KG1 (cell line): ENCODE measurements at places on chromosomes 16 and 17.

GRCh38 chr17:33651686-33652085, 358.6 kb upstream of the ASIC2 start:
- DNase-seq = no peak

DNA sequence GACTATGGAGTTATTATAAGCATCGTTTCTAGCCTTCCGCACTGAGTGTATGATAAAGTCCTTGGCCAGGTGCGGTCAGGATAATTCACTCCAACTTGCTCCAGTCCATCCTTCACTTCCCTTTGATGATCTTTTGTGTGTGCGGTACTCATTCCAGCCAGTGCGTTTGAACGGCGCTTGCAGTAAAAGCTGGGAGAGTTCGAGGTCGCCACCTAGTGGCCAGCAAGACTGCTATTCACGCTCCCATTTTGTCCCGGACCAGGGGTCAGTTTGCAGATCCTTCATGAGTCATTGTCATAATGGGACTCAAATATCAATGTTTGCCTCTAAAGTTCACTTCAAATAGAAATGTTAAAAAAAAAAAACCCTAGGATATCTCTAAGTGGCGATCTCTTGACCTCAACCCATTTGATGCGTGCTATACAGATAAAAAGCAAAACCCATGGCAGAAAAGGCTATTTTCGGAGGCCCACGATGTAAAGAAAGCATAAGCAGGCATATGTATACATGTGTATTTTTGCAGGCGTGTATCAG, 417.1 kb downstream of the TMEM114 start:
- DNase-seq = peak; percentile 17

- DNase-seq = no peak
Measured at GRCh38 chr17:79866791-79867518, 27.7 kb upstream of the CBX4 start.

DNA sequence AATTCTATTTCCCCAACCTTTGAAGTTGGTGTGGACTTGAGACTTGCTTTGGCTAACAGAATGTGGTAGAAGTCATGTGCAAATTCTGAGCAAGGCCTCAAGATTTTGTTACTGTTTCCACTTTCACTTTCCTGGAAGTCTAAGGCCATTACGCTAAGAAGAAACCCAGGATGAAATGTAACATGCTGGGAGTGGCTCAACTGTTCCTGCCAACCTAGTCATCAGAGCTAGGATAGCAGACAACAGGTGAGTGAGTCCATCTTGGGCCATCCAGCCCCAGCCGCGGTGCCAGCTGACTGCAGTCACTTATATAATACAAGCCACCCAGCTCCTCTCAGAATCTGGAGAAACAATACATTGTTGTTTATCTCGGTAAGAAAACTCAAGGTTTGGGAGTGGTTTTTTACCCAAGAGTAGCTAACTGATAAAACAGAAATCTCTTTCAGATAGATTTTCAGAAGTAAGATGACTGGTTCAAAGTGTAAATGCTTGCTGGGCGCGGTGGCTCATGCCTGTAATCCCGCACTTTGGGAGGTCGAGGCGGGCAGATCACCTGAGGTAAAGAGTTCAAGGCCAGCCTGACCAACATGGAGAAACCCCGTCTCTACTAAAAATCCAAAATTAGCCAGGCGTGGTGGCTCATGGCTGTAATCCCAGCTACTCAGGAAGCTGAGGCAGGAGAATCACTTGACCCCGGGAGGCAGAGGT, 10.7 kb upstream of the STX4 start:
- no peak for DNase-seq

GRCh38 chr16:46911038-46911437, 26.9 kb downstream of the GPT2 start:
- DNase-seq = no peak

DNA sequence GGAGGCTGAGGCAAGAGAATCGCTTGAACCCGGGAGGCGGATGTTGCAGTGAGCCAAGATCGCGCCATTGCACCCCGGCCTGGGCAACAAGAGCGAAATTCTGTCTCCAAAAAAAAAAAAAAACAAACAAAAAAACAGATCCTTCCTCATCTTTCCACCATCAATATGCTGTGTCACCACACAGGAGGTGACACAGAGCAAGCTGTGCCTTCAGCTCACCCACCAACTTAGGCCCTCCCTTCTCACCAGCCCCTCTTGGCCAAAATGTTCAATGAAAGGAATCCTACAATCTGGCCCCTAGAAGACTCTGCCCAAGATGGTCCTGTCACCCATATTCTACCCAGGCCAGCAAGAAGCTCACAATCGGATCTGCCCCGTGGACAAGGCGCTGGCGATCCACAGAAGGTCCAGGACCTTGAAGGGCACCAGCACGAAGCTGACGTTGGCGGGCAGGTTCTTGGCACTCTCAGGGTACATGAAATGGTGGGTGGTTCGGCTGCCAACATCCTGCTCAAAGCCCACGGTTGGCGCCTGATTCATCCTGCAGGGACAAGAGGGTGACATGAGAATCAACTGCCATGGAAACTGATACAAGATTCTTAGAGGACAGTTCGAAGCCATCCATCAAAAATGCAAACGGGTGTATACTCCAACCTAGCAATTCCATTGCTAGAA, 41.4 kb downstream of the DDX19A start:
- DNase-seq = no peak

DNA sequence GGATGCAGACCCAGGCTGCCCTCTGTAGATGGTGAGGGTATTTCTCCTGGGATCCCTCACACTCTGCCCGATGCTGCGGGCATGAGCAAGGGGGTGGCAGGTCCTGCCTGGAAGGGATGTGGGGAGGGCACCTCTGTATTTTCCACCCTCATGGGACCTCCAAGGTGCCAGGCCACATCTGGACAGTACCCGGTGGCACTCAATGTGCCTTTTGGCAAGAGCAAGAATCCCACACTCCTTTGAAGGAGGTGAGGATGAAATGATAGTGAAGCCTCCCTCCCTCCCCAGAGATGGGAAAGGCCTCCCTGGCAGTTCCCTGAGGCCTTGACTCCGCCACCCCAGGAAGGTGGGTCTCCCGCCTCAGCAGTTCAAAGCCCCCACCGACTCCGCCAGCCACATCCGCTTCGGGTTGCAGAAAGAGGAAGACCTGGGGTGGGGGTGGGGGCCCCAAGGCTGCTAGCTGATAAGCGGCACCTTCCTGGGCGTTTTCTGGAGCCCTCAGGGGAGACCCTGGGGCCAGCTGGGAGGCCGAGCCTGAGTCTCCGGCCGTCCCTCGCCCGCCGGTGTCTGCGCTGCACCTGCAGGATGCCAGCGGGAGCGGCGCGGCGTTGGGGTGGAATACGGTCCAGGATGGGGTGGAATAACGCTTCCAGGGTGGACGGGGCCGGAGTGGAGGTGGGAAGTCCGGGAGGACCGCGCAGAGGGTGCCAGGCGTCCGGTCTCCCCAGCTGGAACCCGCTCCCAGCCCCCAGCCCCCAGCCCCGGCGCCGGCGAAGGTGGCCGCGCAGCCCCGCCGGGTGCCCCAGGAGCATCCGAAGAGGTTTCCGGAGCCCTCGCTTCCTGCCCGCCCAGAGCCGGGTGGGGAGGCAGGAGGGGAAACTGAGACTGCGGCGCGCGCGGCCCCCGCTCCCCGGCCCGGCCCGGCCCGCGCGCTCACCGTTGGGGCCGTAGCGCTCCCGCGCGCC, 718 bp downstream of the ATP2A3 start:
- DNase-seq = peak; percentile 11

DNA sequence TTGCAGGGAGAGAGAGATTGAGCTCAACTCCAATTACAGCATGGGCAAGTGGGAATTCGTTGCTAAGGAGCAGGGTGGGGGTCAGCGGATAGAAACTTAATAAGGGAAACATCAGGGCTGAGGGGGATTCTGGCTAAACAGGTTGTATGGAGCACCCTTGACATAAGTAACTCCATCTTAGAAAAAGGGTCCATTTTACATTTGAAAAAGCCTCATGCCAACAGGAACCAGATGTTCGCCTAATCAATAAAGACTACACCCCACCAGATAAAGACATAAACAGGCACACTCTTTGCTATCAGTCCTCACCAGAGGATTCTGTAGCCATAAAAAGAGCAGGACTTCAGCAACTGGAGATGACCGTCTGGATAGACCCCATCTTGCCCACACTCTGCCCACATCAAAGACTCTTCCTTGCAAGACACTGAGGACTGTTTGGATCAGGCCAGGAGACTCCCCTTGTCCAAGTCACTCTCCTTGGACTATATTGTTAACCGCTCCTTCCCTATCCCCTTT, 1.6 kb upstream of the LRRC75A start:
- DNase-seq = no peak

- DNase-seq = no peak
Measured at GRCh38 chr16:74949309-74949708, 35.6 kb downstream of the WDR59 start.

- no peak for DNase-seq
Measured at GRCh38 chr17:62701706-62702085, 74.2 kb downstream of the MRC2 start.

- no peak for DNase-seq
Measured at GRCh38 chr17:29874931-29875596, 55.0 kb downstream of the SSH2 start.

DNA sequence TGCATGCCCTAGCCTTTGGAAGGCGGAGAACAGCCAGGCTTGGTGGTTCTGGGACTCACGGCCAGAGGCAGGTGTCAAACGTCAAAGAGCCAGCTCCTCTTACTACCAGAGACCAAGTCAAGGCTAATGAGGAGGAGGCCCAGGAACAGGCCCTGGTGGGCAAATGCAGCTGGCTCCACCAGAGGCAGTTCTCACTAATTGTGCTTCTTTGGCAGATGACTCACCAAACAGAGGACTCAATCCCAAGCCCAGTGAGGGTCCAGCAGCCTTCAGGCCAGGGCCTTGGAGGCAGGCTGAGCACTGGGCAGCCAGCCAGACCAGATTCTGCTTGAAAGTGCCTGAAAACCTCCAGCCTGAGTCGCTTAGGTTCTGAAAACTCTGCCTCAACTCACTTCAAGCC, 336.5 kb upstream of the CDH5 start:
- no peak for DNase-seq

DNA sequence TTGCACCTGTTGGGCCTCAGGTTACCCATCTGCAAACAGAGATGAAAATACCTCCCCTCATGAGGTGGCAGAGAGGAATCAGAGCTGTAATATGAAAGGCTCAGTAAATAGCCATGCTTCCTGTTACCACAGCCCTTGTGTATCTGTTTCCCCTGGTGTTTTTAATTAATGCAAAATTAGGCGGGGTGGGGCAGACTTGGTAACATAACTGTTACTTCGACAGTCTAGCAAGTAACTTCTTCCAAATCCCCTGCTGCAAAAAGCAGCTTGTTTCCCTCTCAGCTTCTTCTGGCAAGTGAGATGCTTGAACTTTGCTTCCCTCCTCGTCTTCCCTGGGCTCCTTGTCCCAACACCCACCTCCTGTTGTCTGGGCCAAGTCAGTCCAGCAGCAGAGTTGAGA, 381.5 kb downstream of the CPPED1 start:
- no peak for DNase-seq

- no peak for DNase-seq
Measured at GRCh38 chr17:4648741-4649140, 7.3 kb upstream of the ALOX15 start.

GRCh38 chr16:20789130-20789529, 17.1 kb downstream of the ERI2 start:
- DNase-seq = no peak

DNA sequence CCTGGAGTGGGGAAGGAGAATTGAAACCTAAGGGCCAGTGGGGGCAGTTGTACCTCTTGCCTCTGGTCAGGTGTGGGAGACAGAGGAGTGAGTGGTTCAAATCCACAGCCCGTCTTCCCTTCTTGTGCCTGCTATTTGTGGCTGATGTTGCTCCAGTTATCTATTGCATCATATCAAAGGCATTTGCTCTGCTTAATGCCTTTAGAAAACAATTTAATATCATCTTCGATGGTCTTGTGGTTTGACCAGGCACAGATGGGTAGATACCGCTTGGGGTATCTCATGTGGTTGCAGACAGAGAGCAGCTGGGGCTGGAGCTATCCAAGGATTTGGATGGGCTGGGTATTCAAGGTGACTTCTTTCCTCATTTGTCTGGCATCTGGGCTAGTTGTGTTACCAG, 376.1 kb upstream of the RBFOX1 start:
- DNase-seq = no peak

GRCh38 chr16:29674188-29674587, 4.8 kb upstream of the QPRT start:
- no peak for DNase-seq

DNA sequence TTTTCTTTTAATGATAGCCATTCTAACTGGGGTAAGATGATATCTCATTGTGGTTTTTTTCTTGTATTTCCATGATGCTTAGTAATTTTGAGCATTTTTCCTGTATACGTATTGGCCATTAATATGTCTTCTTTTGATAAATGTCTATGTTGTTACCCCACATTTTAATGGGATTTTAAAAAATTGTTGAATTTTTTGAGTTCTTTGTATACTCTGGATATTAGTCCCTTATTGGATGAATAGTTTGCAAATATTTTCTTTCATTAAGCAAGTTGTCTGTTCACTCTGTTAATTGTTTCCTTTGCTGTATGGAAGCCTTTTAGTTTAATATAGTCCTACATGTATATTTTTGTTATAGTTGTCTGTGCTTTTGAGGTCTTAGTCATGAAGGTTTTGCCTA, 79.8 kb downstream of the BCAS3 start:
- no peak for DNase-seq

DNA sequence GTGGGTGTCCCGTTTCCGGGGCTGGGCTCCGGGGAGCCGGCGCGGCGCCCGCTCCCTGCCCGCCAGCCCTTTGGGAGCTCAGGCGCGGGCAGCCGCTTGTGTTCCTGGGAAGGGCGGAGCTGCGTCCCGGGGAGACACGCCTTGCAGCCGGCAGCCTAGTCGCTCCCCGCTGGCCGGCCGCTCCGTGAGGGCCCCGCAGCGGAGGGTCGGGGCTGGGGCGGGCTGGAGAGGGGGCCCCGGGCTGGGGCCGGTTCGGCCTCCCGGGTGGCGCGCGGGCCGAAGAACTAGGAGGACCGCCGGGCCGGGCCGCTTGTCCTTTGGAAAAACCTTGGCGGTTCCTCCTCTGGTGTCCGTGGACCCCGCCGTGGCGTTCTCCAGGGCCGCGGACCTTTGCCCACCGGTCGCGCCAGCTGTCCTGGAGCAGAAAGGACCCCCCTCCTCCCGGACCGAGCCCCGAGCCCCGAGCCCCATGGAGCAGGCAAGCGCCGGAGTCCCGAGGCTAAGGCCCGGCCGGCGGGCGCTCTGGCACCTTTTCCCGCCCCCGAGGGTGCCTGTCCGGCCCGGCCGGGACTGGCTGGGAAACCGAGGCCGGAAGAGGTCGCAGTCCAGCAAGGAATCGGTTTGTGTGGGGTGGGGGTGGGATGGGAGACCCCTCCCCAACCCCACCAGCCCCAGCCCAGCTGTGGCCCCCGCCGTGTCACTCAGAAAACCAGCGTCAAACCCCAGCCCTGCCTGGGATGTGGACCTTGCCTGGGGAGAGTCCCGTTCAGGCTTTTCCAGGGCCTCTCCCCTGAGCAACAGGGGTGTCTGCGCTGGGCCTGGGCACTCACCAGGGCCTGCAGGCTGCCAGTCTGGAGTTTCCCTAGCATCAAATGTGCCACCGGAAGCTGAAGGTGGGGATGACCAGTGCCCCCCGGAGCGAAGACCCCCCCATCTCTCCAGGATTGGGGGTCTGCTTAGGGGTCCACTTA, 6.8 kb upstream of the TBC1D3B start:
- no peak for DNase-seq
